SJSA1 (cell line): ENCODE measurements at places on chromosomes 5 and 9. TPM values are rescaled to one million over a fixed set of nuclear protein-coding genes. Genes with fewer than 3 reads are reported as not detected.

Gene IL4
- total RNA-seq = not detected in 2 replicates

Gene PCDHGB3
- 1.1 TPM in 1 of 2 replicates, not detected in the other for total RNA-seq

Gene PCDHB5
- total RNA-seq = 25.2 and 27.3 TPM in 2 replicates

Gene LRRC26
- not detected in 2 replicates for total RNA-seq

Gene SLC6A7
- total RNA-seq = not detected in 2 replicates

Gene AGPAT2
- total RNA-seq = 30.1 and 34.0 TPM in 2 replicates

Gene FAM169A
- total RNA-seq = 16.5 and 21.9 TPM in 2 replicates

Gene SPINK7
- not detected in 2 replicates for total RNA-seq

Gene ANKRD31
- not detected in 2 replicates for total RNA-seq

Gene CCL27
- not detected in 2 replicates for total RNA-seq

Gene PCSK1
- not detected in 2 replicates for total RNA-seq

Gene ACTBL2
- not detected in 2 replicates for total RNA-seq

Gene EGFLAM
- total RNA-seq = 0.08 TPM in 1 of 2 replicates, not detected in the other

GRCh38 chr5:154937718-154938466 lies at the start of gene GEMIN5:
Gene GEMIN5, minus strand, starts transcription at chr5:154938211. Its CDS starts 78 bp downstream, at chr5:154938133.
- DNase-seq = peak; percentile 89

DNA sequence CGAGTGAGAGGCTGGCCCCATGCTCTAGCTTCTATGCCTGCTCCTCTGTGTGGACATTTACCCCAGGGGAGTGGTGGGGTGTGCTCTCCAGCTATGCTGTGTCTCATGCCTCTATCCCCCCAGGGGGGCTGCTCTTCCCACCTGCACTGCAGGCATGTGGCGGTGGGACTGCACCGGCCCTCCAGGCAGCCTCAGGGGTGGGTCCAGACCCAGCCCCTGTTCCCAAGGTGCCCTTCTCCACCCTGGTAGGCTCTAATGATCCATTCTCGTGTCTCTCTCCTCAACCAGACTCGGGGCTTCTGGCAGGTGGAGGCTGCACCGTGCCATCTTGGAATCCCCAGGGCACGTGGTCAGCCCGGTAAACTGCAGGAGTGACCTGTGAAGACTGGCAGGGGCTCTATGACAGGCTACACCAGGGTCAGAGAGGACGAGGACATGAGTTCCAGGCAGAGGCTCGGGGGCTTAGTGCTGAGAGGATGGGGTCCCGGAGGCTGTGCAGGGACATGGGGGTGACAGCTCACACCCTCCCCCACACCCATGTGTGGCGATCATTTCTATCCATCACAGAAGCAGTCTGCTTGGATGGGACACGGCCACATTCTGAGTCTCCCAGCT lies 22.7 kb upstream of the COL5A1 start:
- no peak for DNase-seq

DNA sequence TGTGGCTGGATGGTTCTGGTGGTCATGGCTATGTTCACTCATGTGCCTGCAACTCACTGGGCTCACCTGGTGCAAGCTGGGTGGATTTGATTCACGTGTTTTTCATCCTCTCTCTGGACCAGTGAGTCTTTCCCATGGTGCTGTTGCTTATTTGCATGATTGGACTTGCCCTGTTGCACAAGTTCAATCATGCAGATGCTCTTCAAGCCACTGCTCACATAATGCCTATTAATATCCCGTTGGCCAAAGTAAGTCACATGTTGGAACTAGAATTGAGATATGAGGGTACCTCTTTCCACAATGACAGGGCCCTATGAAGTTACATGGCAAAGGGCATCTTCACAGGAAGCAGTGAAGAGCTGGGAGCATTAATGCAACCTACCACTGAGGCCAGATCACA lies 26.5 kb upstream of the MROH2B start:
- no peak for DNase-seq

GRCh38 chr5:122413722-122414121 lies 101.7 kb downstream of the SNCAIP start:
- DNase-seq = no peak

- DNase-seq = no peak
These were observed 165.5 kb downstream of the PIK3R1 start for GRCh38 chr5:68381060-68381459.

GRCh38 chr9:35675204-35675603 lies 1.5 kb downstream of the CA9 start:
- no peak for DNase-seq

- DNase-seq = no peak
These were observed 164.2 kb downstream of the AUH start for GRCh38 chr9:91197232-91198181.

DNA sequence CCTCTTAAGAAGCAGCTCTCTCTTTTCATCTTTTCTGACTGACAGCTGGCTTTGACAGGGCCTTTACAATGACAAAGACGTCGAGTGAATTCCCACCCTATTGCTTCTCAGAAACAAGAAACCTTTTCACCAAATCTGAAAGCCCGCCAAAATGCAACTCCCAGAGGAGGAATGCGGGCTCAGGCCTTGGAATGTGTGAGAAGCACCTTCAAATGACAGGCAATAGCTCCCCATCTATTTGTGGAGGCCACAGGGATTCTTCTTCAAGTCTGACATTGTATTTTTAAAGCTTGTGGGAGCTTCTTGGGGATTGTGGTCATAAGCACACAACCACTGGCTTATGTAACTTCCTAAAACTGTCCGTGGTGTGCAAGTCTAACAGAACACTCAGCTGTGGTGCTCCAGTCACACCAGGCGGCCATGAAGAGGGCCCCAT lies 72.7 kb downstream of the DPYSL3 start:
- DNase-seq = no peak

DNA sequence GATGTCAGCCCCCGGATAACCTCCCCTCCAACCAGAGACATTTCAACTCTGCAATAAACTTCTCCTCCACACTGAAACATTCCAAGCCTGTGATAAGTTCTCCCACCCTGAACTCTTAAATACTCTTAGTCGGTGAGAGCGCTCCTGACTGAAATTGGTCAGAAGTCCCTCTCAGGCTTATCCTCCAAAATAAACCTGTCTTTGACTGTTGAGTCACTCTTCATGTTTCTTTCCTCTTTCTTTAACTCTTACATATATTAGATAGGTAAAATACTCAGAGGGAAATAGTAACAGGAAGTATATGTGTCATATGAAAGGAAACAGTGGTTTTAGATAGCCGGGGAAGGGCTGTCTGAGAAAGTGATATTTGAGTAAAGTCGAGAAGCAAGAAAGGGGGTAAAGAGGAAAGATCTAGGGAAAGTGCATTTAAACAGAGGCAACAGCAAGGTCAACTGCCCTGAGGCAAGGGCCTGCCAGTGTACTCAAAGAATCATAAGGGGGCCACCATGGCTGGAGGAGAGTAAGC lies 11.0 kb upstream of the FAM81B start:
- DNase-seq = no peak

DNA sequence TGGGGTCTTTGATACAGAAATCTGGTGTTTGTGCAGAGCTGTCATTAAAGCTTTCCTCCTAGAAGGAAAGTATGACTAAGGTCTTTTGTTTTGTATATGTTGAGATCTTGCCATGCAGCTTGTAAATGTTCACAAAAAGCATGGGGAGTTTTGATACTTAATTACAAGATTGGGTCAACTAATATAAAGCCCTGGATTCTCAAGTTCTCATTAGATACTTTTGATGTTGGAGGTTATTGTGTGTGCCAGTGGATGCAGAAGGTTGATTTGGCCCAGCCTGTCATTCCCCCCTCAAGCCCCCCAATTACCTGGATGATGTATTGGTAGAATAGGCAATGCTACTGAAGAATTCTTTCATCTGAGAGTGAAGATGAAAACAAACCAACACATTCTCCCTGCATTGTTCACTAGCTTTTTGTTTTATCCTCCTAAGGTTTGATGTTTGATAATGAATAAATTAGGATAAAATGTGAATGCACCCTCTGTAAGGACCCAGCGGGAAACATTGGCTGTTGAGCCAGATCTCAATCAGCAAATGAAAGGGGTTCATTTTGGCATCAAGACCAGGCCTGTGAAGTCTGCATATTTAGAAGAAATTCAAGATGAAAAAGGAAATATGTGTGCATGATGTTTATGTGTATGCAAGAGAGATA lies 61.9 kb upstream of the ADAMTS19 start:
- DNase-seq = no peak

DNA sequence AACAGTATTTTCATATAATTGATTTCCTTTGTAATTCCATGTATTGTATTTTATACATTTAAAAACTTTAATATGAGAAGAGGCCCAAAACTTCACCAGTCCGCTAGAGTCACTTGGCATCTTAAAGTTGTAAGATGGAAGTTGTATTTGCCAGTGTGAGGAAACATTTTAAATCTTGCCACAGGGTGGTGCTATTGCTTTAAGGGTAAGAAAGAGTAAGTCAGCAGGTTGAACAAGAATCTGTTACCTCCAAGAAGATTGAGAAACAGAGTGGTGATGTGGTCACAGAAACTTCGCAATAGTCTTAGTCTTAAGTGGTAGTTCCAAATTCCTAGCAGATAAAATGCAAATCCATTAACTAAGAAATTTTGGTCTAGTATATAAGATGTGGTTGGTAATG lies 39.8 kb upstream of the RANBP6 start:
- no peak for DNase-seq

- DNase-seq = no peak
These were observed 189.2 kb downstream of the FSTL4 start for GRCh38 chr5:133423011-133423617.

DNA sequence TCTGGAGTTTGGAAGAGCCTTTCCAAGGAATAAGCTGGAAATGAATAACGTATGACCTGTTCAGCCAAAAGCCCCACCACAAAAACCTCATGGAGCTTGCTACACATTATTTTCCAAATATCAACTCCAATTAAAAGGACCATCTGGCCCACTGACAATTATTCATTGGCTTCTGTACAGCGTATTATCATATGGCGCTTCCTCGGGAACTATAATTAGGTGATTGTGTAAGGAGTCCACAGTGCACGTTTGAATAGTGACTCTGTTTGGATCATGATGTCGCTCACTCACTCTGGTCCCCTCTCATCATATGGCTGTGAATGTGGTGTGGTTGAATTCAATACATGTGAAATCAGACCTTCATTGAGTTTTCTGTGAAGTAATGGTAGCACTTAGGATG lies 52.1 kb downstream of the GDNF start:
- DNase-seq = no peak

DNA sequence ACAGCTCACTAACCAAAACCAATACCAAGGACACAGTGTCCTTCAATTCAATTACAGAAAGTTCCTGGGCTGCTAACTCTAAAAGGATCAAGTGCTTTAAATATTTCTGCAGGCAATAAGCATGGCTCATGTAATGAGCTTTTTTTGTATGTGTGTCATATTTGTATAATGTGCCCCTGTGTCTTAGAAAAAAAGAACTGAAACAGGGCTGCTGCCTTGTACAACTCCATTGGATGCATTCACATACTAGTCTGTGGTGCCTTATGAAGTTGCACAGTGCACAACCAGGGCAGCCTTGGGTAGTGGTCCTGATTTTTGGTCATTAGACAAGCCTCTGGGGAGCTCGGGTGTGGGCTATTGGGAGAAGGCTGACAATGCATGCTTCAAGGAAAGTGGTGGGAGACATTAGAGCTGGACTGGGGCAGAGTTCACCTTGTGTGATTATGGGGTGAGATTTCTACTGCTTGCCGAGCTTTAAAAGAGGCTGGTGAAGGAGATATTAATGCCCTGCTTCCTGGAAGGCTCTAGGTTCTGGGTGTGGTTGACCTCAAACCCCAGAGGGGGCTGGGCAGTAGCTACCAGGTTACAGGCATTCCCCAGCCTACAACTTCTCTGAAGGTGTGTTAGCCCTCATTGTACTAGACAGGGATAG lies 3.6 kb upstream of the CPEB4 start:
- DNase-seq = no peak

DNA sequence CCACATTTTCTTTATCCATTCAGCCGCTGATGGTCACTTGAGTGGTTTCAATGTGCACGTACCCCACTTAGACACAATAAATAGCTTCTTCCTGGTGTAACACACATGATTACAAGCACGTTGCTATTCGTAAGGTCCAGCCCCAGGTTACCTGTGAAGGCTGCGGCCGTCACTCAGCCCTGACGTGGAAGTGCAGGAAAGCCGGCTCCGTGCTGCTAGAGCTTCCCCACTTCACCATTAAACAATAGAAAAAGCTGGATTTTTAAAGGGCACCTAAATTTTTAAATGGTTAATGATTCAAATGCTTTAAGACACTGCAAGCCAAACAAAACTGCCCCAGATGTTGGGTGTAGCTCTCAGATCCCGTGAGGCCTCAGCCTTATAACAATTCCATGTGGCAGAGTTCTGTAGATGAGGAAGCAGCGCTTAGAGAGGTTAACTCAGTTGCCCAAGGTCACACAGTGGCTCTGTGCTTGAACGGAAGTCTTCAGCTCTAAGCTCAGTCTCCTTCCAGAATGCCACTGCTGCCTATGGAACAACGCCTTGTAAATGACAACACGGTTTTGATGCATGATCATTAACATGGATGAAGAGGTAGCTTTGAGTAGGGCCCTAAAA lies 125.7 kb downstream of the COL23A1 start:
- DNase-seq = peak; percentile 31
